GM10248 (cell line): ENCODE measurements at places on chromosomes 5 and 9.

DNA sequence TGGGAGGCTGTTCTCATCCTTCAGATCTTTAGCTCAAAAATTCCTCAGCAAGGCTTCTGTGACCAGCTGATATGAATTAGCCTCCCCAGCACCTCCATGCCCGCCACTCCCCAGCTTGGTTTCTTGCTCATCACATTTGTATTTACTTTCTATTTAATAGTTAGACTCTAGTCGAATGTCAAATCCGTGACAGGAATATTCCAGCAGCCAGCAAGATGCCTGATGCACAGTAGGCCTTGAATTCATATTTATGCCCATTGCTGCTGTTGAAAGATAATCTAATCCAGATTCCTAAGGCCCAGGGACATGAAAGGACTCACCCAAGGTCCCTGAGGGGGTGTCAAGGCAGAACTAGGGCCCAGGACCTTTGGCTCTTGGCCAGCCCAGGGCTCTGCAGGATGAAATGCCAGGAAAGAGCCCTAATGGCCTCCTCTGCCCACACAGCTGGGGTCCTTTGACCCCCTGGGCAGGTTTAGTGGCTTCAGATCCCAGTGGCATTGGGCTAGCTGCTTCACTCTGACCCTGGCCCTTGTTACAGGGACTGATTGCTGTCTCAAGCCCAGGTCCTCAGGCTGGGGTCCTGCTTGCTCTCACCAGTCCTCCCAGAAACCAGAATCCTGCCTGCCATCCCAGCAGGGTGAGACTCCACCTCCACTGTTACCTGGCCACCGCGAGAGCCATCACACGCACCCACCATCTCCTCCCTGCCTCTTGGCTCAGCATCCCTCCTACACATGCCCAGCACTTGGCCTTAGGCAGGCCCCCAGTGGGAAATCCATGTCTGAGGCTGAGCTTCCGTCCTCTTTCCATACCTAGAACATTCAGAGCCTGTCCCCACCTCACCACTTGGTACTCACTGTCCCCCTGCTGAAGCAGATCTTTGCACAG, 7.3 kb downstream of the CSF1R start:
- no peak for DNase-seq

GRCh38 chr9:89915187-89915586, 310.4 kb downstream of the GADD45G start:
- no peak for DNase-seq

- no peak for DNase-seq
Measured at GRCh38 chr9:32399110-32399815, 14.8 kb downstream of the ACO1 start.

DNA sequence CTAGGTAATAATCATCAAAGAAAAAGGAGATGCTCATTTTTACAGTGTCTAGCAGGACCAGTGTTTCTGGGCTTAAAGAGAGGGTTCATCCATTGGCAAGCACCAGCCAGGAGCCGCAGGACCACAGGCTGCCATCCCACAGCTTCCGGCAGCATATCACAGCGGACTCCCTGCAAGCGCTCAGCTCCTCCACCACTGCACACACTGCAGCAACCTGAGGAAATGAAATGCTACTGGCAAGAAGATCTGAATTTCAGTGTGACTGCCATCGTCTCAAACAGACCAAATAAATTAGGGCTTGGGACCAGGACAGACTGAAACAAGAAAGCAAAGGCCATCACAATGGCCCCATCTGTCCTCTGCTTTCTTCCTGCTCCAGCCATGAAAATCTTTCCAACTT, 114.2 kb downstream of the TTC39B start:
- DNase-seq, result no peak

DNA sequence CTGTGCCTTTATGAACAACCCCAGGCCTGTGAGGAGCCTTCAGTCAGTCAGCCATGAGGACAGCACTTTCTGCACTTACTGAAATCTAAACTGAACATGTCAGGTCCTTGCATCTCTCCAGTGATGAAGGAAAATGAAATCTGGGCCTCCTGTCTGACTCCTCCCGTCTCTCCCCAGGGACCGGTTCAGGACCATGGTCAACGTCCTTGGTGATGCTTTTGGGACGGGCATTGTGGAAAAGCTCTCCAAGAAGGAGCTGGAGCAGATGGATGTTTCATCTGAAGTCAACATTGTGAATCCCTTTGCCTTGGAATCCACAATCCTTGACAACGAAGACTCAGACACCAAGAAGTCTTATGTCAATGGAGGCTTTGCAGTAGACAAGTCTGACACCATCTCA, 77.0 kb upstream of the PLPP6 start:
- DNase-seq, result no peak

GRCh38 chr9:85213650-85214607, 527.8 kb downstream of the AGTPBP1 start:
- DNase-seq, result no peak

DNA sequence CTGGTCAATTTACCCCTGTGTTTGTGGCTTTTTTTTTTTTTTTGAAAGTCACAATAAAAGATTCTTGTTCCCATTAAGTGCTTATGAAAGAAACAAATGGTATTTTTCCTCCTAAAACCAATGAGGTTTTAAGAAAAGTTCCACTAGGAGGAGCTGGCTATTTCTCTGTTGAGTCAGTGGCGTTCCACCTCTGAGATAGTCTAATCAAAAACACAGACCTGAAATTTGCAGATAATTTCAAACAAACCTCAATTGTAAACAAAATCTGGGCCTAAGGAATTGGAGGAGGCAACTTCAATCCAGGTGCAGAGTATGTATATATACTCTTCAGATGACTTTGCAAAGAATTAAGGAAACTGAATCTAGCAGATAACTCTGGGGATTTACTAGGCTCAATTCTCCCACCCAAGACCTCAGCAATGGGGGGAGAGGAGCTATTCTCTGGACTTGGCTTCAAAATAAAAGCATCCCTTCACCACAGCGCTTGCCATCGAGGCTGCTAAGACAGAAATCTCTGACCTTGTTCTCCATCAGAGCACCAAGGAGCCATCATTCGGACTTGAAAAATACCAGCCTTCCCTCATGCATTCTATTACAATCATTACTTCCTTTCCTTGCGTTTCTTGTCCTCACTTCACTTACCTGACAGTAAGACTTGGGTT, 52.4 kb downstream of the FANCC start:
- DNase-seq, result no peak
